ENCODE measurements at places on chromosomes 5 and 9. TPM values are rescaled to one million over a fixed set of nuclear protein-coding genes. Genes with fewer than 3 reads are reported as not detected.

DNA sequence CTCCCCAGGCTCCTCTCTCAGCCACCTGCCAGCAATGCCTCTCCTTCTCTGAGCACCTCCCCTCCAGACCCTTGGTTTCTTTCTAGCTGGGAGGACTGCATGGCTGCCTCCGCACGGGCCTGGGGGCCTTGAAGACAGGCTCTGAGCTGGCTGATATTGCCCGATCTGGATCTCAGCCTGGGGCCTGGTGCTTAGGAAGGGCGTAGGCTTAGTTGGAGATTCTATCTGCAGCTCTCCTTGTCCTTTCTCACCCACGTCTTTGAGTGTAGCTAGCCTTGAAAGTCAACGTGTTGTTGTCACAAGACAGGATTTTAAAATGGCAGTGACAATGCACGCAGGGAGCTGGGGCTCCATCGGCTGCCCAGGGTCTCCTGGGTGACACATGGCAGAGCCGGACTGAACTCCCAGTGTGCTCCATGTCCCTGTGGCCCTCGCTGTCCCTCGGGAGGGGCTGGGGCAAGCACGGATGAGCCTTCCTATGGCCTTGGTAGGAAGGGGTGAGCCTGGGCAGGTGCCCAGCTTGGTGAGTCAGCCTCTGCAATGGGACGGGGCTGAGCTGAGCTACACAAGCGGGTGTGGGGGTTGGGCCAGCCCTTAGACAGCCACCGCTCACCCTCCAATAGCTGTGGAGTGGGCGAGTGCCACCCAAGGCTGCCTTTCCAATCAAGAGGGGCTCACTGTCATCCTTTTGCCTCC is 9.4 kb downstream of the ADAMTSL2 start:
- DNase-seq, result no peak

DNA sequence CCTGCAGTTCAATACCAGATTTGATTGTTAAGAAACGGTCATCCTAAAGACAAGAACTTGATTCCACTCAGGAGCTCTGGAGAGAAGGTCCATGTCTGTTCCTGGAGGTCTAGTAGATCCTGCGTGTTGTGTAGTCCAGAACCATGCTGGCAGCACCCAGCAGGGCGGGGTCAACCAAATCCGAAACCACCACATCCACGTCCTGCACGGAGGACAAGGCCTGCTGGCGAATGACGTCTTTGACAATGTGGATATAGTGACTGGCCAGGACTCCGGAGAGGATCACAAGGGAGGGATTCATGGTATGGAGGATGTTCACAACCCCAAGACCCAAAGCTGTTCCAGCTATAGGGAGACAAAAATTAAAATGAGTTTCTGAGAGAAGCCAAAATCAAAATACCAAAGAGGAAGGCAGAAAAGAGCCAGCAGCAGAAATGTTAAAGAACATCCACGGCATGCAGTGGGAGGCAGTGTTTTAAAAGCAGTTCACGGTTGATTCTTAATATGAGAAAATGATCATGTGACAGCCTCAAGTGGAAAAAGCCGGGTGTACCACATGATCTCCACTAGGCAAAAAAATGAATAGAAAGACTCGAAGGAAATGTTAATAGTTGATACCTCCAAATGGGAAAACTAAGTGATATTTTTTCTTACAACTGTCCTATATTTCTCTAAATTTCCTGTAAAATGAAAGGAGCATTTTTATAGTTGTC is 26.7 kb downstream of the CLTA start:
- DNase-seq, result no peak

SPEF2 gene
- 0.84 TPM for total RNA-seq

- peak; percentile 72 for DNase-seq
Measured at GRCh38 chr9:96554801-96555566, 64.7 kb downstream of the CDC14B start.
